Naive B cell (primary cell): ENCODE measurements at places on chromosomes 3 and 15. TPM values are rescaled to one million over a fixed set of nuclear protein-coding genes. Genes with fewer than 3 reads are reported as not detected.

The POMGNT2 gene
- 2.9 TPM for polyA plus RNA-seq

The HTR3E gene
- polyA plus RNA-seq, result not detected

GRCh38 chr3:54970895-54971294, 43.0 kb upstream of the LRTM1 start:
- H3K36me3 ChIP-seq, result no peaks in the 10 kb centered on the region
- DNase-seq, result no peak
- H3K4me3 ChIP-seq, result no peak overlapping the region
- no peaks in the 10 kb centered on the region for H3K4me1 ChIP-seq
- H3K27ac ChIP-seq, result no peak overlapping the region

The TNIK gene
- 0.97 TPM for polyA plus RNA-seq

DNA sequence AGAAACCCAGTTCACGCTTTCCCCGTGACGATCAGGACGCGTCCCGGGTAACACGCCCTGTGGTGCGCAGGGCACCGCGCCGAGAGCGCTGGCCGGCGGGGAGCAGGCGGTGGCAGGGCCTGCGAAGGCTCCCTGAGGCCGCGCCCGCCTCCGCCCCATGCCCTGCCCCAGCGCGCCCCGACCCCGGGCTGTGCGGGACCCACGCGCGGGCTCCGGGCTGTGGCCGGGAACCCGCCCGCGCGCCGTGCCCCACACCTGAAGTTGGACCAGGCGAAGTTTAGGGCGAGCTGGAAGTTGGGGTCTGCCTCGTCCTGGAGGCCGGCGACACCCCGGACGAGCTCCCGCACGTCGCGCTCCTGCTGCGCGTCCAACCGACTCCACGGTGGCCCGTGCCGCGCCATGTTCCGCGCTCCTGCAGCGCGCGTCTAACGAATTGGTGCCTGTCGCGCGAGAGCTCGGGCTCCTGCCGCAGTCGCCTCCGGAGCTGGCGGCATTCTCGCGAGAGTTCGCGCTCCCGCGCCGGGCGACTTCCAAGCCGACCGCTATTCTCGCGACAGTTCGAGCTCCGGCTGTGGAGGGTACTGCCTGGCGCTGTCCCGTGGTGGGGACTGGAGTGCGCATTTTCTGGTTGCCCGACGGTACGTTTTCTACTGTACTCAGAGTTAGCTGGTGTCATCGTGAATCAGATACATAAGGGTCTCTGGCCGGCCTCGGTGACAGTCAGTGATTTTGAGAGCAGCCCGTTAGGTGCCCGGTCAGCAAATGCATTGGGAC, at the start of gene TUBGCP5:
Gene TUBGCP5, minus strand, starts transcription at position 427 of the 774 bp plus-strand sequence. Its CDS starts 26 bp downstream, at position 401.
- peak; percentile 91 for DNase-seq
- H3K4me1 ChIP-seq, result peaks cover 16% of the 10 kb centered on the region
- no peaks in the 10 kb centered on the region for H3K27me3 ChIP-seq
- no peak within 1 kb of the TSS for H3K27ac ChIP-seq
- H3K4me3 ChIP-seq, result peak within 1 kb of the TSS; percentile 98

The BCL2A1 gene
- polyA plus RNA-seq, result 58.4 TPM

GRCh38 chr3:21691036-21691435, 60.0 kb downstream of the ZNF385D start:
- H3K36me3 ChIP-seq, result no peaks in the 10 kb centered on the region
- no peak for DNase-seq
- H3K27me3 ChIP-seq, result no peaks in the 10 kb centered on the region
- no peak overlapping the region for H3K27ac ChIP-seq

The MITF gene
- 0.26 TPM for polyA plus RNA-seq

The METTL6 gene
- polyA plus RNA-seq, result 25.1 TPM

The GRIP2 gene
- 0.09 TPM for polyA plus RNA-seq

DNA sequence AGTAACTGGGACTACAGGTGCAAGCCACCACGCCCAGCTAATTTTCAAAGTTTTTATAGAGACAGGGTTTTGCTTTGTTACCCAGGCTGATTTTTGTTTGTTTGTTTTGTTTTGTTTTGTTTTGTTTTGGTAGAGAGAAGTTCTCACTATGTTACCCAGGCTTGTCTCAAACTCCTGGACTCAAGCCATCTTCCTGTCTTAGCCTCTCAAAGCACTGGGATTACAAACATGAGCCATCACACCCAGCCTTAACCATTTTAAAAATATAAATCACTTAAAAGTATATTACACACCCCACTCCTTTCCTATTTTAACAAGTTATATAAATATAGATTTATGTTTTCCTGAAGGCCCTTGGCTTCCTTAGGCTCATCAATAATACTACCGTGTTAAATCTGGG, 6.5 kb upstream of the DYNC1LI1 start:
- no peaks in the 10 kb centered on the region for H3K36me3 ChIP-seq
- no peak overlapping the region for H3K27ac ChIP-seq
- H3K4me3 ChIP-seq, result peak overlapping the region; percentile 48
- H3K27me3 ChIP-seq, result no peaks in the 10 kb centered on the region

The PIK3R4 gene
- 14.1 TPM for polyA plus RNA-seq

The MTMR10 gene
- polyA plus RNA-seq, result 18.4 TPM

GRCh38 chr15:52503788-52504496, 24.7 kb downstream of the MYO5A start:
- peak overlapping the region; percentile 41 for H3K27ac ChIP-seq
- peaks cover 38% of the 10 kb centered on the region for H3K4me1 ChIP-seq
- H3K27me3 ChIP-seq, result no peaks in the 10 kb centered on the region
- DNase-seq, result peak; percentile 64
- no peak overlapping the region for H3K4me3 ChIP-seq

The IL17RE gene
- not detected for polyA plus RNA-seq
